Neural progenitor cell (in vitro differentiated cells): ENCODE measurements at places on chromosomes 2 and 18. TPM values are rescaled to one million over a fixed set of nuclear protein-coding genes. Genes with fewer than 3 reads are reported as not detected.

Gene ABCG5
- total RNA-seq: not detected in 2 replicates

Gene SKA1
- total RNA-seq: 31.4 and 57.2 TPM in 2 replicates

Gene BCL2
- total RNA-seq: 4.2 and 4.9 TPM in 2 replicates

Gene INHBB
- not detected in 2 replicates for total RNA-seq

Gene KDSR
- total RNA-seq: 20.6 and 21.2 TPM in 2 replicates

Gene SERPINB11
- total RNA-seq: not detected in 2 replicates

Gene SULT1C4
- 9.0 and 11.3 TPM in 2 replicates for total RNA-seq

Gene ZAP70
- 0.37 TPM in 1 of 2 replicates, not detected in the other for total RNA-seq

Gene MPPE1
- total RNA-seq: 12.2 and 17.3 TPM in 2 replicates

Gene DNAH7
- total RNA-seq: 0.25 and 0.49 TPM in 2 replicates

Gene C2orf15
- 5.6 and 5.8 TPM in 2 replicates for total RNA-seq

Gene HOXD13
- not detected in 2 replicates for total RNA-seq

Gene G6PC2
- total RNA-seq: not detected in 2 replicates

Gene GCG
- total RNA-seq: not detected in 2 replicates

Gene ENOSF1
- total RNA-seq: 20.2 and 29.7 TPM in 2 replicates

Gene ERMN
- 1.2 and 2.2 TPM in 2 replicates for total RNA-seq

Gene CCDC74B
- 8.8 and 13.8 TPM in 2 replicates for total RNA-seq

Gene CCDC85A
- 0.34 and 0.43 TPM in 2 replicates for total RNA-seq

Gene EMILIN2
- 2.2 and 10.7 TPM in 2 replicates for total RNA-seq

Gene CIB4
- not detected in 2 replicates for total RNA-seq

Gene WDR35
- 17.4 and 31.6 TPM in 2 replicates for total RNA-seq

Gene SALL3
- total RNA-seq: 27.7 and 36.5 TPM in 2 replicates

Gene FBLN7
- total RNA-seq: 7.8 and 18.4 TPM in 2 replicates

Gene CCBE1
- total RNA-seq: 2.9 and 6.4 TPM in 2 replicates

Gene SLC23A3
- 0.06 and 1.4 TPM in 2 replicates for total RNA-seq

Gene RNF125
- 4.4 and 10.2 TPM in 2 replicates for total RNA-seq

Gene IL36G
- 0.59 and 1.3 TPM in 2 replicates for total RNA-seq

Gene KRTCAP3
- total RNA-seq: 0.88 and 11.4 TPM in 2 replicates

Gene SLC4A5
- 1.7 and 2.0 TPM in 2 replicates for total RNA-seq

Gene MAP3K19
- not detected in 2 replicates for total RNA-seq

Gene DUSP11
- 29.5 and 43.5 TPM in 2 replicates for total RNA-seq
